ENCODE measurements at places on chromosomes 2 and 18. TPM values are rescaled to one million over a fixed set of nuclear protein-coding genes. Genes with fewer than 3 reads are reported as not detected.

The ACKR3 gene
- polyA plus RNA-seq = 54.6 TPM

The CD8B2 gene
- polyA plus RNA-seq = 0.14 TPM

The ANTXR1 gene
- 70.5 TPM for polyA plus RNA-seq

The PIKFYVE gene
- 25.3 TPM for polyA plus RNA-seq

The FRZB gene
- polyA plus RNA-seq = 20.6 TPM

The PROKR1 gene
- polyA plus RNA-seq = 0.27 TPM

The NPHP1 gene
- polyA plus RNA-seq = 23.9 TPM

The COLEC12 gene
- polyA plus RNA-seq = 24.1 TPM

The NMUR1 gene
- 0.79 TPM for polyA plus RNA-seq

The PRKAG3 gene
- polyA plus RNA-seq = not detected

The IL36B gene
- polyA plus RNA-seq = not detected

The CCBE1 gene
- 123 TPM for polyA plus RNA-seq

The CHST9 gene
- 1.7 TPM for polyA plus RNA-seq

The SLC14A1 gene
- 5.0 TPM for polyA plus RNA-seq

The LBX2 gene
- polyA plus RNA-seq = 5.4 TPM

The GALR1 gene
- polyA plus RNA-seq = 0.19 TPM

The PMAIP1 gene
- polyA plus RNA-seq = 3.5 TPM

The PRSS56 gene
- polyA plus RNA-seq = not detected

The MYOM1 gene
- polyA plus RNA-seq = 7.1 TPM

The EMILIN2 gene
- 16.0 TPM for polyA plus RNA-seq

DNA sequence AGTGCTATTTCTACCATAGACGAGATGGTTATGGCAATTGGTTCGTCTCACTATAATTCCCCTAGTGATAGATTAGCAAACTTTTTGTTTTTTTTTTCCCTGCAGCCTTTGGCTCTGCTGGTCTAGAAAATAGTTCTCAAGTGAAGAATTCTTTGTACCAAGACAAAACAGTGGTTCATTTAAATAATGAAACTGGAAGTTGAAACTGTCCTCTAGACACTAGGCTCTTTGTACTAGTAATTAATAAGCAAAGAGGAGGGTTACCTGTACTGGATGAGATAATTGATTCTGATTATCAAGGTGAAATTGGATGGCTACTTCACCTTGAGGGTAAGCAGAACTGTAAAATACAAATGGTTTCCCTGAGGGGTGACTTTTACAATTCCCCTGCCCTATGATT lies 156.9 kb upstream of the DCC start:
- DNase-seq = no peak

- peak; percentile 22 for DNase-seq
Measured at GRCh38 chr2:72579591-72580180, 246.1 kb downstream of the EXOC6B start.

GRCh38 chr2:172597176-172597842 lies 41.4 kb downstream of the PDK1 start:
- no peak for DNase-seq

DNA sequence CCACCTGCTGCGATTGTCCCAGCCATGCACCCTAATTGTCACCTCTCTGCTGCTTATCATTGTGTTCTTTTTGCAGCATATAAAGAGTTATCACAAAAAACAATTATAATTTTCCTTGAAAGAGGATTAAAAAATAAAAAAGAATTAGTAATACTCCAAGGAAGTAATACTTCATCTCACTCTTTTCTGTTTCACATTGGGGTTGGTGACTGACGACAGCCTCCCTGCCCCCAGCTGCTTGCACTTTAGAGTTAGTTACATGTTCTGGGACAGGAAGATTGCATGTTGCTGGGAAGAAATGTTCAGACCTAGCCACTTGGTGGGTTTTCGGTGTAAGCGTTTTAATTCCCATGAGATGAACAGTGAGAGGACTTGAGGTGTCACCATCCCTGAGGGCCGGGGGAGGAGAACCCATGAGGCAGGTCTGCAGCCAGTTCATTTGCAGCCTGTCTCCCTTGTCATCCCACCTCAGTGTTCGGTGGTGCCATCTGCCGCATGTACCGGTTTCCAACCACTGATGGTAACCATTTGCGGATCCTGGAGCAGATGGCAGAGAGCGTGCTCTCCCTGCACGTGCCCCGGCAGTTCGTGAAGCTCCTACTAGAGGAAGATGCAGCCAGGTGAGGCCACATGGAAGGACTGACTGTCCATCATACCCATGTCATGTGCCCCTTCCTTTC lies 69.1 kb downstream of the COA5 start:
- DNase-seq = no peak

DNA sequence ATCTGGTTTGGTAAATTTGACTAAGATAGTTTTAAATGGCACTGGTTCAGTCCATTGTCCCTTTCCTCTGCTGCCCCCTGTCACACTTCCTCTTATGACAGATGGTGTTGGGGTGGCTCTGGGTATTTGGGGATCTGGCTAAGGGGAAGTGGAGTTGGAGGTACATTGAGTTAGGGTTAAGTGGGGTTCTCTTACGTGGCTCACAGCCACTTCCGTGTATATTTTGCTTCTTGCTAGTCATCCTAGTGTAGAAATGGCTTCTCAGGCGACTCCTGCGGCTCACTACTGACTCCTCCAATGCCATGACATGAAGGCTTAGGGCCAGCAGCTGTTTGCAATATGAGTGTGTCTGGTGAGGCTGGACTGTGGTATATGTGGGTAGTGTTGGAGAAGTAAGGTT lies 187.0 kb downstream of the HAUS1 start:
- no peak for DNase-seq

DNA sequence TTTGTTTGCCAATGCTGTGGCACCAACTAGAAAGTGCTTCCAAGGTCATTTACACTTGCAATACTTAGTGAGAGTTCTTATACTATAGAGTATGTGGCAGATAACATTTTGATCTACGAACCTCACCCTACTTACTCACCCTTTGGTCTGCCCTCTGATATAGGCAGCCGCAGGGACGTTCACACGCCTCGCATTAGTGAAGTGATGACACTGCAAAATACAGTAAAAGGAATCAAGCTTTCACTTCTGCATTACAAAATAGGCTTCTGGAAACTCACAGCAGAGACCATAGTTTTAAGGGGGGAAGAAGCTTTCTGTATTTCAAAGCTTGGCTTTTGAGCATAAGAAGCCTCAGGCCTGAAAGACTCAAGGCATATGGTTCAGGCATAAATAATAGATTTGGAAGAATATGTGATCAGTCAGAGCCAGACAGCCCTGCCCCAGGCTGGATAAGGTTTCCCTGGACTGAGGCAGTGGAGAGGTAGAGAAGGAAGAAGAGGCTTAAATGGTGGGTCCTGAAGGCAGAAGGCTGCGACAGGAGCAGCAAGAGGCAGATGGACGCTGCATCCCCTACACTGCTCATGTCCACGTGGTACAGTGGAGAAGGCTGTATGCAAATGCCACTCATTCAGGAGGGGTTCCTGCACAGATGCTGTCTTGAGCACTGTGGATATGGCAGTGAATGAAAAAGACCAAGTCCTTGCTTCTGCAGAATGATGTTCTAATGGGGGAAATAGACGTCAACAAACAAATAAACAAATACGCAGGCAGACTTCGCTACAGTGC lies 63.1 kb downstream of the FECH start:
- DNase-seq = no peak

DNA sequence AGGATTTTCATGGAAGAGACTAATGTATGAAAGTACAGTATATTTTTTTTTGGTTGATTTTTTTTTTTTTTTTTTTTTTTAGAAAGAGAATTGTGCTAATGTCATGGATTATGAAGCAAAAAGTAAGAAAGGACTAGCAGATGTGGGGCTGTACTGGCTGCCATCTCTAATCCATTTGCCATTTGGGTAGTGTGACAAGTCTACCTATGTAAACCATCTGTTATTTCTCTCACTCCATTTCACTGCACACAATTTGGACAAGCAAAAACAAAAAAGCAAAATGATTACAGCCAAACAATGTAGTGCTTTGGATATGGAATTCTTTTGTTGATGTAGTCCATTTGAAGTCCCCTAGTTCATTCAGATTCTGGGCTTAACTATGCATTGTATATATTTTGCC lies 1355.4 kb downstream of the LRP1B start:
- no peak for DNase-seq

DNA sequence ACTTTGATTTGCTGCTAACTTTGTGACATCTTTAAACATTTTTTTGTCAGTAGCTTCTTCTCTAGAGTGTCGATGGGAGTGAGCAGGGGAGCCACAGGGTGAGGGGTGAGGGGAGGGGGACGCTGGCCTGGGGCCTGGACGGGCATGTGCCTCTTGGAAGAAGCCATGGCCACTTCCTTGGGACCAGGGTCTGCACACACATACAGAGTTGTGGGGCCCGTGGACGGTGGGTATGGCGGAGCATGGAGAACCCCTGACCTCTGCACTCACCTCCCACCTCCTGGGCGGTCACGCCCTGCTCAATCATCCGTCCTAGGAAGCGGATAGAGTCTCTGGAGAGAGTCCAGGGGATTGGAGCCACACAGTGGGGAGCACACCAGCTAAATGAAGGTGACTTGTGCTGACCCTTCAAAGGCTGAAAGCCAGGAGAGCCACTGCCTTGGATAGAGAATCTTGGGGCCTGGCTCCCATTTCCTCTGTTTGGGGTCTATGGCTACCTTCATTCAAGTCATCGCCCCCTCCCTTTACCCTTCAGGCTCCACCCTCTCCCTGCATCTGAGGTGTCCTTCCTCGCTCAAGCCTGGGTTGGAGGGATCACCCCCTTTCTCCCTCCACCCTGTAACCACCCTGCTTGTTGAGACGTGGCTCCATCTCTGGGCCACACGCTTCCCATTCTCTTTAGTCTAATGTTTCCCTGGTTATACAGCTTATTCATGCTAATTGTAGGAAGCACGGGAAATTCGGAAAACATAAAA lies 63.9 kb upstream of the HAAO start:
- no peak for DNase-seq

- no peak for DNase-seq
Measured at GRCh38 chr2:19793132-19793750, 108.5 kb downstream of the TTC32 start.

GRCh38 chr18:54392543-54393023 lies 34.9 kb downstream of the C18orf54 start:
- DNase-seq = peak; percentile 23

DNA sequence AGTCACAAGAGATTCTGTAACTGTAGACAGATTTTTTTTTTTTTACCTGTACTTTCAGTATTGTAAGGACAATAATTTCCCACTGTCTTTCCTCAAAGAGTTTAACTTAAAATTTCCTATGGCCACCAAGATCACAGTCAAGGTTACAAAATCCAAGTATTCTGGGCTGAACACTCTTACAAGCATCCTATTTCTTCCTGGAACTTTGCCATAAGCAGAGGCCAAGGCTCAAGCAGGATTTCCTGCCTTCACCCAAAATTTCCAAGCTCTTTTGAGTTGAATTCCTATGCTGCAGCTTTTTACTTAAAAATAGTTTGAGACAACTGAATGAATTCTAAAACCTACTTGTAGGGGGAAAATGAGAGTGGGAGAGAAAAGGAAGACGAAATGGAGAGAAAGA lies 299.4 kb downstream of the ZNF516 start:
- no peak for DNase-seq

DNA sequence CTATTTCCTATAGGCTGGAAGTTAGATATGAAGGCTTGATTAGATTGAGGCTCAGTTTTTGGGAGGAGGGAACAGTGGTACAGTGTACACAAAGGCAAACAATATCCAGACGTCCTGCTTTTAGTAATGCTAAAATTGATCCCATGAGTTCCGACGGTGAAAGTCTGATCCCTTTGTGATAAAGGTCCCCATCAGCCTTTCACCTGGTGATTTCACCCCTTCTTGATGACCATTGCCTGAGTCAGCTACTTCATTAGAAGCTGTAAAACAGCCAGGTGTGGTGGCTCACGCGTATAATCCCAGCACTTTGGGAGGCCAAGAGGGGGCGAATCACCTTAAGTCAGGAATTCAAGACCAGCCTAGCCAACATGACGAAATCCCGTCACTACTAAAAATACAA lies 29.7 kb downstream of the TWSG1 start:
- no peak for DNase-seq

GRCh38 chr2:224690868-224691267 lies 25.3 kb downstream of the CCDC195 start:
- no peak for DNase-seq

DNA sequence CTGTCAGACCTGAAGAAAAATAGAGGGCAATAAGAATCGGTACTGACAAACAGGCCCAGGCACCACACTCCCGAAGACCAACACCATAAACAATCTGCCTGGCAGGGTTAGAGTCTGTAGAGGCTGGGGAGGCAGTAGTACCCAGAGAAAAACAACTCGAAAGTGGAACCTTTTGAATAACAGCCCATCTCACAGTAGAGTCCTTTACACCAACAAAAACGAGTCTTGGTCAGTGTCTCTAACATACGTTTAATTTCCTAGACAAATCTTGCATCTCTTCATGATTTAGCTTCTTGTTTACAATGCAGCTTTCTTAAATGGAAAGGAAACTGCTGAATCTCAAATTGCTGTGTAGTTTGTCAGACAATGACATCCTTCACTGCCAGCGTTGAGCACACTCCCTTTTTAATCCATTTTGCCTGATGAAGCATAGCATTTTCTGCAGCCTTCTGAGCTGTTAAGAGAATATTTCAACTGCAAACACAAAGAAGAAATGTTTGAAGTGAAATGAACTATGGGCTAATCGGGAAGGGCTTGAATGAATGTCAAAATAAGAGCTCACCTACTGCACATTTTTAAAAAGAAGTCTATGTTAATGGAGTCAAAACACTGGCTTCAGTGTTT lies 73.1 kb upstream of the DSG1 start:
- peak; percentile 29 for DNase-seq

- no peak for DNase-seq
Measured at GRCh38 chr2:119659601-119660342, 19.2 kb upstream of the TMEM177 start.

GRCh38 chr2:61670591-61671501 lies 132.7 kb upstream of the XPO1 start:
- DNase-seq = no peak

- no peak for DNase-seq
Measured at GRCh38 chr2:85735691-85736090, 18.1 kb upstream of the ATOH8 start.

DNA sequence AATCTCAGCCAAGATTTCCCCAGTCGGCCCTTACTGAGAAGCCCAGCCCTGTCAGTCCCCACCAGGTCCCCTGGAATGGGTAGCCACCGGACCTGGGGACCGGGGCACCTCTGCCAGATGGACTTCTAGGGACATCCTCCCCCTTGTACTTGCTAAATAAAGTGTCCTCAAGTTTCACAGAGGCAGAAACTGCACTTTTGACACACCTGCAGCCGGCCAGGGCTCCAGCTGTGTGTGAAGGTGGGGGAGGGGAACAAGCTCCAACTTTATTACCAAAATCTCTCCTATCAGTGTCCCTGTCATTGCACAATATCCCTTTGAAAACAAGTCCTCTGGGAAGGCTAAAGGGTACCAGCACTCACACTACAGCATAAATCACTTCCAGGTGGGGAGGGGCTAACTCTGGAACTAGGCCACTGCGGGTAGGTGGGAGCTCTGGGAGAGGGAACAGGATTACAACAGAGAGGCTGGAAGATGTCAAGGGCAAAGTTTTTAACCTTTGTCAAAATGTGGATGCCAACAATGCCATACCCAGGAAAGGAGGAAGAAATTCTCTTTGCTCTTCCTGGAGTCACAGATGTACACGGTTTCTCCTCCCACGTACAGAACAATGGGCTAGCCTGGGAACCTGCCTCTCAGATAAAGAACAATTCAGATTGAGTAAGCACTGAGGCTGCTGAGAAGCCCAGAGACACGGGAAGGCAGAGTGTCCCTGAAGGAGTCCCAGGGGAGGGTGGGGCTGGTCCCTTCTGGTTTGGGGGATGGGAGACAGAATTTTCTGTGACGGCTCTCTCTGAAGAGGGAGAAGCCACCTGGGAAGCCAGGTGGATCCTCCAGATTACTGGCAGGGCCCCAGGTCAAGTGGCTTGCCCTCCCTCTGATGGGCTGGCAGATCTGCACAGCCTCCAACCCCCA lies 11.0 kb downstream of the SDC1 start:
- no peak for DNase-seq

GRCh38 chr2:113198048-113198789 lies 24.4 kb downstream of the PSD4 start:
- DNase-seq = no peak

Data from left renal pelvis (tissue), 4 donors.